ENCODE measurements at places on chromosomes 7 and 10. TPM values are rescaled to one million over a fixed set of nuclear protein-coding genes. Genes with fewer than 3 reads are reported as not detected.

GRCh38 chr10:117503244-117504205 is 39.0 kb upstream of the EMX2 start:
- DNase-seq: no peak

DNA sequence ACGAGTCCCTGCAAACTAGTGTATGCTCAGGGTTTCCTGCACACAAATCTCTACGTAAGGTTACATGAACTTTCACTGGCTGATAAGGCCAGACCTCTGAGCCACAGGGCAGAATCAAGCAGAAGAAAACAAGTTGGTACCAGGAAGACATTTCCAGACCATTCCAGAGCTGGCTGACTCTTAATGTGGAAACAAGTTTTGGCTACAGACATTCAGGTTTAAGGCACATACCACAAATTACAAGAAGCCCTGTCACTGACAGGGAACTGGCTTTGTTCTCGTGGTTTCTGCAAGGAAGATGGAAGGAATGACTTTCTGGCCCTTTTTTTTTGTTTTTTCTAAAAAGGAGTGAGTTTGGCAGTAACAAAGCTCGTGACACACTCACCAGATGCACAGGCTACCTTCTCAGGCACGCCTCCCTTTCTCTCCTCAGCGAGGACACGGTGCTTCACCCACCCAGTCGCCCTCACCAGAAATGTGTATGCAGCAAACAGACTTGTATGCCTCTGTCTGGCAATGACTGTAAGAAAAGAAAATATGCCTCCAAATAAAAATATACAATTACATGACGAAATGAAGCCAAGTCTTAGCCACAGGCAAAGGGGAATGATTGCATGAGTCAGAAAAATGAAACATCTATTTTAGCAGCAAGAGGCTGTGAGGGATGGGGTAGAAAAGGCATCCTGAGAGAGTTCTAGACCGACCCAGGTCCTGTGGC is 22.6 kb downstream of the PLAC9 start:
- no peak for DNase-seq

- peak; percentile 45 for DNase-seq
These were observed 128.6 kb downstream of the APBB1IP start for GRCh38 chr10:26566525-26567350.

GRCh38 chr7:133109816-133110215 is 27.9 kb upstream of the CHCHD3 start:
- DNase-seq: no peak

GRCh38 chr7:78427209-78427608 is 628.6 kb downstream of the PHTF2 start:
- no peak for DNase-seq

DNA sequence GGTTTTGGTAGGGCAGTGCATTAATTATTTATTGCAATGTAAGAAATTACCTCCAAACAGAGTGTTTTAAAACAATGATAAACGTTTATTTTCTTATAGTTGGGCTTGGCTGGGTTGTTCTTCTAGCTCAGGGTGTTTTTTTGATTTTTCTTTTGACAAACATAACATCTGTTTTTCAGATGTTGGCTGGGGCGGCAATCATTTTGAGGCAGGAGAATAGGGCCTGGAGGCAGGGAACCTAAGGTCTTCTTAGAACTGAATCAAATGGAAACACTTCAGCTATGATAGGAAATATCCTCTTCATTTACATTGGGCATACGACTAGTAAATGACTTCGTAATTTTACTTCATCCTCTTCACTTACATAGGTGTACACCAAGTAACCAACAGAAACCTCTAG is 47.4 kb upstream of the NAMPT start:
- DNase-seq: no peak

GRCh38 chr7:23287612-23288011 is 11.5 kb upstream of the MALSU1 start:
- DNase-seq: no peak

GRCh38 chr7:140723574-140723973 is 27.1 kb downstream of the NDUFB2 start:
- DNase-seq: no peak

DNA sequence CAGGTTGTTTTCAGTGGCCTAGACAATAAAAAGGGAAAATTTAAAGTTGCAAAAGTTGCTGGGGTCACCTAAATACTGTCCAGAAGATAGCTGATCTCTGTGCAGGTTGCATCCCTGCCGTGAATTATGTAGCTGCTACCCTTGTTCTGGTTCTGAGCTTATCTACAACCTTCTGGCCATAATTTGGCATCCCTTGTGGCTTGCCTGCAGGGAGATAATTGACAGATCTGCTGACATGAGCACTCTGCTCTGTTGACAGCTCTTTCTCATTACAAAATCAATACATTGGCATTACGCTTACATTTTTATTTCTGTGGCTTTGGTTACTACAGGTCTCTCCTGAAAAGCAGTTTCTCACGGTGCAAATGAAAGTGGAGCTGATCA is 29.3 kb upstream of the HECTD2 start:
- no peak for DNase-seq

GRCh38 chr10:129096065-129096984 is 370.7 kb upstream of the MGMT start:
- peak; percentile 33 for DNase-seq

DNA sequence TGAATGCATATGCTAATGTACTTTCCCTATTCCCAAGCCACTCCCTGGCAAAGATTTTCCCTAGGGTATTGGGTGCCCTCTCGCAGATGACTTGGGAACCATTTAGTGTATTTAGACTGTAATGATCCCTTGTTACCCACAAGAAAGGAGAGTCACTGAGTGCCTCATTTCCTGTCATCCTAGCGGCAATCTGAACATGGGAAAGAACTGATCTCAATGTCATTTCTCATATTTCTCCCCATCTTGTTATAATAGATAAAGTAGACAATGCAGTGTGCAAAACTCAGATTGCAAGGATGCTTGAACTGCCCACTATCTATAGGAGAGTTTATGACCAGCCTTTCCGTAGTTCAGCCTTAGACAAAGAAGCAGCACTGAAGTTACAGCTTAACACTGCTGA is 123.3 kb downstream of the MICU1 start:
- no peak for DNase-seq

- peak; percentile 68 for DNase-seq
These were observed 33.9 kb downstream of the KAZALD1 start for GRCh38 chr10:101095550-101096213.

Gene LIPN
- not detected for total RNA-seq

Data from left cardiac atrium (tissue), 4 donors.